ENCODE measurements at places on chromosomes 3 and 15.

DNA sequence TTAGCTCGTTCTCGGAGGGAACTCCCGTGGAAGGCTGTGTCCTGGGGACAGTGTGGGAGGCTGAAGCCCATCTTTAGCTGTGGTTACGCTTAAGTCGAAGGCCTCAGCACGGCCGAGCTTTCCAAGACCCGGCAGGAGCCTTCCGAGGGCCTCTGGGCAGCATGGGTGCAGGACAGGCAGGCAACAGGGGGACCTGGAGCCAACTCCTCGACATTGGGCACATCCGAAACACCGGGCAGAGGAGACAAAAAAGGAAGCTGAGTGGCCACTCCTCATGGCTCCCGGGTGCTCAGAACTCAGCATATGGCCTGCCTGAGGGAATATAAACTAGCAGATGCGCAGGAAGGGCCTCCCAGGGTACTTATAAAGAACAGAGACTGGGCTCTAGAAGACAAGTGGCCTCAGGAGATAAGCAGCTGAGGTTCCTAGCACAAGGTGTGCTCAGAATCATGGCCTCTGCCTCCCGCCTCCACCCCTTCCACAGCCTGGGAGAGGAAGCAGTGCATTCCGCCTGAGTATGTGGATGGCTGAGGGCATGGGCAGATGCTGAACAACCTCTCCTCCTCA is 34.1 kb downstream of the ABTB1 start:
- no peak for DNase-seq

DNA sequence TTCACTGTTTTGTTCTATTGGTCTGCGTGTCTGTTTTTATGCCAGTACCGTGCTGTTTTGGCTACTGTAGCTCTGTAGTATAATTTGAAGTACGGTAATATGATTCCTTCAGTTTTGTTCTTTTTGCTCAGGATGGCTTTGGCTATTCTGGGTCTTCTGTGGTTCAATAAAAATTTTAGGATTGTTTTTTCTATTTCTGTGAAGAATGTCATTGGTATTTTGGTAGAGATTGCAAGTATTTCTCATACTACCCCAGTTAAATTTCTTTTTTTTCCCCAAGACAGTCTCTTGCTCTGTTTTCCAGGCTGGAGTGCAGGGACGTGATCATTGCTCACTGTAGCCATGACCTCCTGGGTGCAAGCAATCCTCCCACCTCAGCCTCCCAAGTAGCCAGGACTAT is 53.4 kb downstream of the STARD9 start:
- no peak for DNase-seq

- DNase-seq, result no peak
Measured at GRCh38 chr3:183650554-183650953, 15.1 kb downstream of the KLHL24 start.

DNA sequence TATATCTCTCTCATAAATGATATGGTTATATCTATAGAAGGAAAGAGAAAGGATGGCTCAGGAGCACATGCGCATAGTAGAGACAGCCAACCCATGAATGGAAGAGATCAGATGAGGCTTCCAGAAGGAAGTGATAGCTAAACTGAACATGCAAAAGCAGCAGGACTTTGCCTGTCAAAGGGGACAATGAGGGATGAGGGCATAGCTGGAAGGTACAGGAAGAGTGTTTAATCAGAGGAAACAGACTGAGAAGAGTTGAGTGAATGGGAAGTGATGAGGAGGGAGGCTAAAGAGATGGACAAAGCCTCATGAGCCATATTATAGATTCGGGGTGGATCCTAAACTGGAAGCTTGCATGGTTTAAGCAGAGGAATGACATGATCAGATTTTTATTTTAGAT is 26.5 kb upstream of the VEPH1 start:
- no peak for DNase-seq

GRCh38 chr15:63046917-63047760 is 4.6 kb downstream of the TPM1 start:
- DNase-seq, result no peak

Data from GM18507 (cell line).